Stimulated activated CD4-positive, alpha-beta T cell treated with anti-CD3 and anti-CD28 coated beads, TNF-alpha, amount 100 ng/mL, for 1 hour (primary cell): ENCODE measurements at places on chromosomes 7 and 10.

DNA sequence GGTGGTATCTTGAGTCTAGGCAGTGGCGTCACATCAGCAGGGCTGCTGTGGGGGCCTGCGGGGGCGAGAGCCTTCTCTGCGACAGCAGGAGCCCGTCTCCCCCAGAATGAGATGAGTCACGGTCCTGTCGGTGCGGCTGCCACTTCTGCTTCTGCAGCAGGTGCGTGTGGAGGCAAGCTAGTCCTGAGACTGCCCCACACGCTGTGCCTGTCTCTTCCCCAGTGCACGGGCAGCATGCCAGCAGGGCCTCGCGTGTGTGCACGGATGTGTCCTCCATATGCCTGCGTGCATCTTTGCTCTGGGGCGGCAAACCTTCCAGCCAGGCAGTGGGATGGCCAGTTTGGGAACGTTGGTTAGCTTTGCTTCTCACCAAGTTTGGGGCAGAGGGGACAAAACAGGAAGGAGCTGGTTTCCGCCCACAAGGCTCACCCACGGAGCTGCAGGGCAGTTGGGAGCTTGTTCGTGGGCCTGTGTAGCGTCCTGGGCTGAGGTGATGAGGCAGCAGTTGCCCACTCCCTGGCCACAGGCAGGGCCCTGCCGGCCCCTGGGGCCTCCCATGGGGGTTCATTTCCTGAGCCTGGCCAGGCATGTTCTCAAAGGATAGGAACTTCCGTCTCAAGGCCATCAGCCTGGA is 60.8 kb upstream of the PPIF start:
- peak; percentile 59 for DNase-seq

DNA sequence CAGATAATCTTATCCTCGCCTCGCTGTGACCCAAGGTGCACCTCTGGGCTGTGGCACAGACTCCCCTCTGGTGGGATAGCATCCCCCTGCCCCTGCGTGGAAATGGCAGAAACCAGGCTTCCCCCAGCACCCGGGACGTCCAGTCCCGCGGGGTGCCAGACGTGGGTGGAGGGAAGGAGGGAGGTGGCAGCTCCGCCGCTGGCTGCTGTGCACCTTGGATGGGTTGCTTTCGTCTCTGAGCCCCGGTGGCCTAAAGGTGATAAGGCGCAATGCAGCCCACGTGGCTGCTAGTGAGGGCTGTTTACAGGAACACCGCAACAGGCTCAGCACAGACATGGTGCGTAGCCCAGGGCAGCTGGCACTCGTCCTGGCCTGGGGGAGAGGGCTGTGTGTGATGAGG is 13.6 kb upstream of the PDGFA start:
- no peak for DNase-seq

DNA sequence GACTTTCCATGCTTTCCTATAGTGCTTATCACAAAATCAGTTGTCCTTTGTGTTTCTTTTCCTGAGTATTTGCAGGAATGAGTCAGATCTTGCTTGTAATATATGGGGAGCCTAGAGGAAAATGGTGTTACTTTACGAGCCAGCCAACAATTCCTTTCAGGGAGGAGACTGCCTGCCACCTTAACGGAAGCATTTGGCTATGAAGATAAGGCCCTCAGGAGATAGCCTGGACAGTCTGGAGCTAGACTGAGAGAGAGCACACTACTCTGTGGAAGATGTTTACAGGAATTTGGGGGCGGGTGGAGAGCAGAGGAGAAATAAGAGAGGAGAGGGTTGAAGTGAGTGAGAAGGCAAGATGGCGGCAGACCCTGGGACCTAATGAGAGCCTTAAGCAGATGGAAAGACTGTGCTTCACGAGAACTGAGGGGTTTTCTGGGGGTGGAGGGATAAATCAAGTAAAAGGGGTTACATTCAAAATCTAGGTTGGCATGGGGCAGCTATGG is 126.3 kb downstream of the SNX10 start:
- DNase-seq: no peak

GRCh38 chr7:82443547-82444219 is at the start of gene CACNA2D1:
Gene CACNA2D1, minus strand, starts transcription at chr7:82443777.
- DNase-seq: no peak

- DNase-seq: no peak
Observed at GRCh38 chr10:5014936-5015335, 11.3 kb upstream of the AKR1C2 start.

- no peak for DNase-seq
Observed at GRCh38 chr7:1022801-1023465, 21.4 kb upstream of the GPR146 start.

GRCh38 chr10:99996671-99997648 is 12.8 kb downstream of the DNMBP start:
- DNase-seq: no peak

- DNase-seq: no peak
Observed at GRCh38 chr10:60729106-60729505, 49.2 kb upstream of the CDK1 start.
